Stimulated activated CD8-positive, alpha-beta memory T cell treated with anti-CD3 and anti-CD28 coated beads, Interleukin-12 subunit alpha, Interleukin-12 subunit beta, amount 100 ng/mL, for 4 hours (primary cell): ENCODE measurements at places on chromosomes 4 and X.

- DNase-seq: no peak
These were observed 58.5 kb downstream of the HADH start for GRCh38 chr4:108048157-108048556.

DNA sequence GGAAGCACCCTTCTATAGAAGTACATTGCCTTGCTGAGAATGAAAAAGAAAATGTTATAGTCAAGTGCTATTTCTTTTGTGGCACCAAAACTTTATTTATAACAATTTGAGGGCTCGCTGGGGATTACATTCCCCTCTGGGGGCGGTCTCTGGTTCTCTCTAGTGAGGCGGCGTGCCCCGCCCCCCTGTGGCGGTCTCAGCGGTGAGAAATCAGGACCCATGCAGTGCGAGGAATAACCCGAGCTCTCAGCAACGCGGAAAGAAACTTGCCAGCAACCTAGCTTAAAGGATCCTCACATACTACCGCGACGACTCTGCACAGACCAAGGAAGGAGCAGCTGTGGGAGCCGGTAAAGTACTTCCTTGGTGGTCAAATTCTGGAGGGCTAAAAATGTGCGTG lies 83.4 kb upstream of the SHISA3 start:
- no peak for DNase-seq

- DNase-seq: no peak
These were observed 655.6 kb upstream of the GALNTL6 start for GRCh38 chr4:171157462-171158082.

DNA sequence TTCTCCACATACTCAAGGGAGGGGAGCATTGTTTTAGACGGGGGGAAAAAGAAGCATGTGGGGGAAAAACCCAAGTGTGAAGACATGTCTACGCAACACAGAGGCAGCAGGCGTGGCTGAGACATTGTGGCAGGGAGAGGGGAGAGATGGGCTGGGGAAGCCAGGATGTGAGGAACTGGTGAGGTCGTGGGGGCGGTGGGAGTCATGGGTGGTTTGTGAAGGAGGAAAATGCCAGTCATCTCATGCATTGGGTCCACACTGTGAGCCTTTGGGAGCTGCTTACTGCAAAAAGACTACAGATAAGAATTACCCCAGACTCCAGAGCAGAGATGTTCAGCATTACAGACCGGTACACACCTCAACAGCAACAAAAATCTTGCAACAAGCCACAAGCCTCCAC lies 2.1 kb downstream of the JAKMIP1 start:
- peak; percentile 63 for DNase-seq

DNA sequence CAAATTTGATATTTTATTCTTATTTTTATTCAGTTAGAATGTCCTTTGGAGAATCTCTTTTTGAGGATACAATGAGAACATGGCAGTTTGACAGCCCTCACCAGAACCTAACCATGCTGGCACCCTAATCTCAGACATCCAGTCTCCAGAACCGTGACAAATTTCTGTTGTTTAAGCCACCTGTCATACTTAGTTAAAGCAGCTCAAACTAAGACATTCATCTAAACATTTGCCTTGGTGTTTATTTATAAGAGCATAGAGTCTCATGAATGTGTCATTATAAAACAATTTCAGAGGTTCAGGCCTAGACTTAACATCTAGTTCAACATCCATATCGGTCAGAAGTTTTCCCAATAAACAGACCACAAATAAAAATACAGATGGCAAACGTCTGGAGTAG lies 125.1 kb upstream of the FUNDC1 start:
- no peak for DNase-seq

GRCh38 chr4:184171011-184171410 lies 46.7 kb downstream of the ENPP6 start:
- DNase-seq: no peak
